ENCODE measurements at places on chromosomes 3 and 15. TPM values are rescaled to one million over a fixed set of nuclear protein-coding genes. Genes with fewer than 3 reads are reported as not detected.

The TEX55 gene
- 0.06 TPM for total RNA-seq

The DLL4 gene
- 0.69 TPM for total RNA-seq

The HYAL1 gene
- 2.2 TPM for total RNA-seq

The CCDC80 gene
- 11.6 TPM for total RNA-seq

The CRYGS gene
- total RNA-seq = not detected

The CPA3 gene
- not detected for total RNA-seq

The SERPINI2 gene
- not detected for total RNA-seq

The ZNF385D gene
- total RNA-seq = 0.43 TPM

The ZIC1 gene
- total RNA-seq = not detected

The SLC15A2 gene
- total RNA-seq = 0.40 TPM

The THUMPD3 gene
- total RNA-seq = 40.8 TPM

All from epithelial cell of proximal tubule (primary cell).